ENCODE measurements at places on chromosomes 11 and 22.

- no peak for DNase-seq
Observed at GRCh38 chr11:113778111-113778910, 1.3 kb upstream of the CLDN25 start.

GRCh38 chr11:9264316-9265210, 587 bp downstream of the DENND5A start:
- peak; percentile 25 for DNase-seq

GRCh38 chr22:31346255-31346732, at the start of gene PATZ1:
Gene PATZ1 (minus strand): TSS chr22:31346346. CDS start chr22:31345602, 744 bp downstream.
- peak; percentile 64 for DNase-seq

DNA sequence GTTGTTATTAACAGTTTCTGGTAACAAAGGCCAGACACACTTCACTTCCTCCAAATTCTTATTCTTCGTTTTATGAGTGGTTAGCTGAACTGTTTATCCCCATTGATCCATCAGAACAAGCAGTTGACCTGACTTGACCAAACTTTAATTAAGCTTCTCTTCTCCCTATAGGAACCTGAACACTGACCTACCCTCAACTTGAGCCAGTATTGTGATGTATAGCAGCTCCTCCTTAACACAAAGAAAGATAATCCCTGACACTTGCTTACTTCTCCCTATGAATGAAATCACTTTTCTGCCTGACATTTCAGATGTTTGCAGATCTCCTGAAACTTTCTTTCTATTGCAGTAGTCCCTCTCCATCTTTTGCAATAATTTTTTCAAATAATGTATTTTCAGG, 41.9 kb downstream of the ANO5 start:
- no peak for DNase-seq

GRCh38 chr11:69465236-69466000, 16.0 kb upstream of the LINC01488 start:
- no peak for DNase-seq

- no peak for DNase-seq
Observed at GRCh38 chr11:36777311-36777710, 179.3 kb upstream of the RAG2 start.

GRCh38 chr22:42862045-42862734, 5.1 kb upstream of the ARFGAP3 start:
- no peak for DNase-seq

- DNase-seq = no peak
Observed at GRCh38 chr22:35347462-35347861, 33.4 kb upstream of the HMOX1 start.

DNA sequence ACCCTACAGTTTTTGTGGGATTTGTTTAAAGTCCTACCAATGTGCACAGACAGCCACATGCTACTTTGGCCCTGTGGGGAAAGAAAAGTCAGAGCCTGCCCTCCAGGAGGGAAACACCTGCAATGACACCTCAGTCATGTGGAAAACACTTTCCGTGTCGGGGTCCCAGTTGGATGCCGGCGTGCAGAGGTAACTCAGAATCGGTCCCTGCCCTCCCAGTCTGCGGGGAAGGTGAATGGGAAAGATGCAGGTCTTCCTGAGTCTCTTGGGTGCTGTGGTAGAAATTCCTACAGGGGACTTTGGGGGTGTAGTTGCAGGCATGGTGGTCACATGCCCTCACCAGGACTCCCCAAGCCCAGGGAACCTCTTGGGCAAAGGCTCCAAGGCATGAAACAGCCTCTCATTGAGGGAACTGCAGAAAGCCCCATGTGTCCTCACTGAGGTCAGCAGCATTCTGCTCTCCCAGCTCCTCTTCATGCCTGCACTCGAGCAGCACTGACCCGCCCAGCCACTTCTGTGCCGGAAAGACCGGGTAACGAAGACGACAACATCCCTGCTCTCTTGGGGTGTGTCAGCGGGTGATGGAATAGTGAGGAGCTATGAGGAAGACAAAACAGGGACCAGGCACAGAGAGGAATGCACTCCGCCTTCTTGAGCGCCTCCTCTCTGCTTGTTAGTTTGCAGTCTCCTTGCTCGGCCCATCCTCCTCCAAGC, 4.7 kb downstream of the RIBC2 start:
- no peak for DNase-seq

- no peak for DNase-seq
Observed at GRCh38 chr11:17605651-17606122, 58.6 kb downstream of the OTOG start.

DNA sequence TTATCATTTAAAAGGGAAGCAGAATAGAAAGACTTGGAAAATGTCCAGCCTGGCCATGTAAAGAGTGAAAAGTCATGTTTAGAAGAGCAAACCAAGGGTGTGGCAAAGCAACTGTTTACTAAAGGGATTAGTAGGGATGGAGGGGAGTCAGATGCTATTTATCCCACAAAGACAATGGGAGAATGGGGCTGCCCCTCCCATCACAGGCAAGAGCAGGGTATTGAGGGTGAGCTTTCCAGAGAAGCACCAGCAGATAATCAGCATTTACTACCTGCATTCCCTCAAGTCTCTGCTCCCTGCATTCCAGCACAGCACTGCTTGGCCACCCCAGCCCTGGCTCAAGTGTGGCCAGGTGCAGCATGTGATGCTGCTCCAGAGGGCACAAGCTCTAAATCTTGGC, 18.5 kb upstream of the QSER1 start:
- no peak for DNase-seq

DNA sequence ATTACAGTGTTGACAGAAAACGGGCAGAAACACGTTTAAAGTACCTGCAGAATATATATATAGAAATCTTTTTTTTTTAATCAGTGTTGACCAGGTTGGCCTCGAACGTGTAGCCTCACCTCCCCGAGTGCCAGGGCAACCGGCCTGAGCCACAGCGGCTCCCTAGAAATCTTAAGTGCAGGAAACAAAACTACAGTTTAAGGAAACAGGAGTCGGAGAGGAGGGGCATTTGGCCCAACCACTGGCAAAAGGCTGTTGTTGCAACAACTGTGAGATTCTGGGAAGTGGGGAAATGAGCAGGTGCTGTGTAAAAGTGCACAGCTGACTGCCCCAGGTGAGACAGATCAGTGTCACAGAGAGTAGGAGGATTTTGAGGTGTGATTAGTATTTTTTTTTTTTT, 3.7 kb downstream of the YWHAH start:
- no peak for DNase-seq

DNA sequence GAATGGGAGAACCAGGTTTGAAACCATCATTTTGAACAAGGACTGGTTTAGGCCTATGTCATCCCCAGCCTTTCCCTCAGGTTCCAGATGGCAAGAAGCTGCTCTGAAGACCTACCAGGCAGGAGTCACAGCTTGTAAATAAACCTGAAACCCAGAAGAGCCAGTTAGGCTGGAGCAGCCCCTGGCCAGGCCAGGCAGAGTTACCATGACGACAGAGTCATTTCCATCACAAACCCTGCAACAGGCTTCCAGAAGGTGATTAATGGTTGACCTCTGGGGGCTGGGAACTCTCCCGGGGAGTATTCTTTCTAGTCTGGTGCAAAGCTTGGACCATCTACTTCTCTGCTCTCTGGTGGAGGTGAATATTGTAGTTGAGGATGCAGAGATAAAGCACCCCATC, 164.1 kb upstream of the NCAM1 start:
- no peak for DNase-seq

DNA sequence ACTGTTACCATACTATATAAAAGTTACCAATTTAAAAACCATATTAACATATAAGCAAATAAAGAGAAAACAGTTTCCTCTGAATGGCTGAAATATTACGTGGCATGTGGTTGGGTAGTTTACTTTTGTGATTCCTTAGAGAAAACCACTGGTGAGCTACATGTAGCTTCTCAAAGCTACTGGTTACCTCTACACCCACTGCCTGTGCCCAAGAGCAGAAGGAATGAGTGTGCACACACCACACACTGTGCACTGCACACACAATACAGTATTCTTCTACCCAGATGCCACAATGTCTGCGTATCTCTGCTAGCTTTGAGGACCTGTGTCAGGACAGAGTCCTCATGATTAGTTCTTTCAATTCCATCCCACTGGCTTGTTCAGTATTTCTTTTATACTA, 25.5 kb upstream of the YPEL1 start:
- DNase-seq = no peak
